Kidney (tissue), 22 donors: ENCODE measurements at places on chromosomes 11 and 22. TPM values are rescaled to one million over a fixed set of nuclear protein-coding genes. Genes with fewer than 3 reads are reported as not detected.

GRCh38 chr11:57778318-57779037 is 16.9 kb downstream of the CTNND1 start:
- H3K27me3 ChIP-seq, result no peaks in the 10 kb centered on the region
- peaks cover 74% of the 10 kb centered on the region for H3K4me1 ChIP-seq
- no peaks in the 10 kb centered on the region for H3K36me3 ChIP-seq
- peak; percentile 97 for DNase-seq

DNA sequence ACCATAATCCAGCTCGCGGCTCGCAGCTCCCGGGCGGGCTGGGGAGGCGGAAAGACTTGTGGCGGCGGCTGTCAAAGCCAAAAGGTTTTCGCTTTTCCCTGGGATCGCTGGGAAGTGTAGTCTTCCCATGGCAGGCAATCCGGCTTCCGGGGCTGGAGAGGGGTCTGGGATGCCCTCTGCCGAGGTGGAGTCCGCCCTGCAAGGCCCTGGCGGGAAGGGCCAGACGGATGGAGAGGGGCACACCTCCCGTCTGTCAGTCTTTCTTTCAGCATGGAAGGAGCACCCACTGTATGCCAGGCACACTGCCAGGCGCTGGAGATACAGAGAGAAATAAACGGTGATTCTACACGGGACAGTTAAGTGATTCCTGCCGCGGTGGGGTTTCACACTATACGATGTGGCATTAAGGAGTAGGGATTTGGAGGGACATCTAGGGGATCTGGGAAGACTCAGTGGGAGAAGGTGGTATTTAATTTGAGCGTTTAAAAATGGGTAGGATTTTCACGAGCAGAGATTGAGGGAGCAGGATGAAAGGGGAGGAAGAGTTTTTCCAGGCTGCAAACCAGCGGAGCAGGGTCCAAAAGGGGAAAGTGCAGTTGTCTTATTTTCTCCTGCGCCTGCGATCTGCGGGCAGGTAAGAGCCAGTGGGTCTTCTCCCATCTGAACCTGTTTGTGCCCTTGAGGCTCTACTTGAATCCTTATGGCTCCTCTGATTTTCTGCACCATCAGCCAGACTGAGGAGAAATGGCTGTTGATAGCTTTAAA is at the start of gene BACE1:
Gene BACE1 (minus strand): TSS at position 60 of the 765 bp plus-strand sequence. CDS start 461 bp downstream, outside the sequence.
- peak; percentile 92 for DNase-seq
- H3K36me3 ChIP-seq, result no peaks in the 10 kb centered on the region
- H3K27me3 ChIP-seq, result no peaks in the 10 kb centered on the region
- H3K4me3 ChIP-seq, result peak within 1 kb of the TSS; percentile 76

- H3K4me1 ChIP-seq, result no peaks in the 10 kb centered on the region
- no peak for DNase-seq
- H3K4me3 ChIP-seq, result no peak overlapping the region
- H3K27ac ChIP-seq, result no peak overlapping the region
These were observed 37.5 kb downstream of the NRXN2 start for GRCh38 chr11:64685536-64685935.

DNA sequence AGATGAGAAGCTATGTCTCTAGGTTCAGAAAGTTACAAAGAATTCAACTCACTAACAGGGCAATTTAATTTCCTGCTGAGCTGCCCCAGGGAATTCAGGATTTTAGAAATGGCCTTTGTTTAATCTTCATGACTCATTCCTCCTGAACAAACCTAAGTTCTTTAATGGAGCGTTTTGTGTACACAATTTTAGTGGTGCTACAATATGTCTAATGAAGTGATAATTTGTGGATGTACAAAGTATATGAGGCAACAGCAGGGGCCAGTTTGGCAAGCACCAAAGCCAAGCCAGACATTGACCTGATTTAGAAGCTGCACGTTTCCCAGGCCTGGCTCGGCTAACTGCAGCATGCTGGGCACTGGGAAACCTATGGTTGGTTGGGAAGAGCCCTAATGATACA is 34.4 kb upstream of the HEPHL1 start:
- H3K4me1 ChIP-seq, result no peaks in the 10 kb centered on the region
- no peaks in the 10 kb centered on the region for H3K27me3 ChIP-seq
- H3K27ac ChIP-seq, result no peak overlapping the region
- DNase-seq, result no peak
- H3K4me3 ChIP-seq, result no peak overlapping the region

The LIMK2 gene
- 48.2 TPM for total RNA-seq

- no peak overlapping the region for H3K4me3 ChIP-seq
- H3K27ac ChIP-seq, result no peak overlapping the region
- no peak for DNase-seq
- H3K4me1 ChIP-seq, result no peaks in the 10 kb centered on the region
- H3K36me3 ChIP-seq, result no peaks in the 10 kb centered on the region
- no peaks in the 10 kb centered on the region for H3K27me3 ChIP-seq
These were observed 7.3 kb upstream of the OR52W1 start for GRCh38 chr11:6191742-6192141.

GRCh38 chr11:65548395-65548794 is 9.8 kb downstream of the LTBP3 start:
- no peak overlapping the region for H3K4me3 ChIP-seq
- H3K27ac ChIP-seq, result no peak overlapping the region
- H3K36me3 ChIP-seq, result no peaks in the 10 kb centered on the region

The OR52N4 gene
- total RNA-seq, result 0.60 TPM

GRCh38 chr11:48055292-48056132 is 75.2 kb downstream of the PTPRJ start:
- H3K36me3 ChIP-seq, result no peaks in the 10 kb centered on the region
- H3K4me1 ChIP-seq, result peaks cover 36% of the 10 kb centered on the region
- no peaks in the 10 kb centered on the region for H3K27me3 ChIP-seq
- peak; percentile 72 for DNase-seq
- peak overlapping the region; percentile 12 for H3K4me3 ChIP-seq

- H3K27ac ChIP-seq, result no peak overlapping the region
- H3K4me3 ChIP-seq, result no peak overlapping the region
- no peaks in the 10 kb centered on the region for H3K4me1 ChIP-seq
- peaks cover 6% of the 10 kb centered on the region for H3K36me3 ChIP-seq
These were observed 46.2 kb downstream of the WT1 start for GRCh38 chr11:32388871-32389770.

The LAYN gene
- total RNA-seq, result 7.6 TPM

DNA sequence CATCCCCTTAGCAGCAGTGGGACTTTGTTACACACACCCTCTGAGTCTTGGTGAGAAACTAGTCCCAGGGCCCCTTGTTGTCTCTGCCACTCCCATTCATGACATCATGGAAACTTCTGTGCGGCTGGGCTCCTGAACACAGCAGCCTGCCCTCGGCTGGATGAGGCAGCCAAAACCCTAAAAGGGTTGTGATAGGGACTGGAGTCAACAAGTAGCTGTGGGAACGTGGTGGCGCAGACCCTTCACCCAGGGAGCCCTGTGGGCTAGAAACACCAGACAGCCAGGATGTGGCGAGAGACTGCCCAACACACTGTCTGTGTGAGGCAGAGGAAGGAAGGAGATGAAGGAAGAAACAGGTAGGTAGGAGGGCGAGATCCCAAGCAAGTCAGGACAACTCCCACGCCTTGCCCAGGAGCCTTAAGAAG is 3.9 kb downstream of the CD3D start:
- no peaks in the 10 kb centered on the region for H3K27me3 ChIP-seq
- no peak overlapping the region for H3K4me3 ChIP-seq
- H3K36me3 ChIP-seq, result no peaks in the 10 kb centered on the region
- peak; percentile 79 for DNase-seq
- no peak overlapping the region for H3K27ac ChIP-seq

The DTX4 gene
- total RNA-seq, result 21.8 TPM

The DRICH1 gene
- total RNA-seq, result 1.1 TPM
